Fibroblast of skin of left quadriceps (primary cell): ENCODE measurements at places on chromosomes 7 and 10.

GRCh38 chr7:141577043-141577839, 26.0 kb downstream of the AGK start:
- DNase-seq = no peak

- DNase-seq = no peak
Observed at GRCh38 chr7:66641526-66641871, 12.8 kb downstream of the KCTD7 start.

- DNase-seq = no peak
Observed at GRCh38 chr10:79220307-79220706, 127.0 kb upstream of the PPIF start.

GRCh38 chr10:110829721-110830410, 41.9 kb upstream of the PDCD4 start:
- no peak for DNase-seq

DNA sequence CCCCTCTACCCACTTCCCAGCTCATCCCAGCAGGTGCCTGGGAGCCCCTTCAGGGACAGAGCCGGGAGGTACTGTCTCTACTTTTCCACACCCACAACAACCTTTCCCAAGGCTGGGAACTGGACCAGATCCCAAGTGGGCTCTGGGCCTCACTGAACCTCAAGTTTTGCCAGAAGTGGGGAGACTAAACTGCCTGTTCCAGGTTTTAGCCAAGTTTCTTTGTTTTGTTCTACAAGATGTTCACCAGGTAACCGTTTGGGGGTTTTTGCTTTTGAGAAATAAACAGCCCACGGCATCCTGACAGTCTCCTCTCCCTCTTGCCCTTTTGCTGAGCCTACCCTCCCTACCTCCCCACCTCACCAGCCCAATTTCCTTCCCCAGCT, 10.6 kb upstream of the EMX2 start:
- no peak for DNase-seq

DNA sequence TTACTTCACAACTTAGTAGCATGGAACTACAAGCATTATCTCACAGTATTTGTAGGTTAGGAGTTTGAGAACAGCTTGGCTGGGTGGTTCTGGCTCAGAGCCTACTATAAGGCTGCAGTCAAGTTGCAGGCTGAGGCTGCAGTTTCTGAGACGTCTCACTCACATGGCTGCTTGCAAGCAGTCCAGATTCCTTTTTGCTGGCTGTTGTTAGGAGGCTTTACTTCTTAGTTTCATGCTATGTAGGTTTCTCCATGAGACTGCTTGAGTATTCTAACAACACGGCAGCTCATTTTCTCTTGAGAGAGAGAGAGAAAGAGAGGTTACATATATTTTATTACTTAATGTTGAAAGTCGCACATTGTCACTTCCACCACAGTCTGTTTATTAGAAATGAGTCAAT, 1073.9 kb downstream of the NXPH1 start:
- DNase-seq = peak; percentile 22

DNA sequence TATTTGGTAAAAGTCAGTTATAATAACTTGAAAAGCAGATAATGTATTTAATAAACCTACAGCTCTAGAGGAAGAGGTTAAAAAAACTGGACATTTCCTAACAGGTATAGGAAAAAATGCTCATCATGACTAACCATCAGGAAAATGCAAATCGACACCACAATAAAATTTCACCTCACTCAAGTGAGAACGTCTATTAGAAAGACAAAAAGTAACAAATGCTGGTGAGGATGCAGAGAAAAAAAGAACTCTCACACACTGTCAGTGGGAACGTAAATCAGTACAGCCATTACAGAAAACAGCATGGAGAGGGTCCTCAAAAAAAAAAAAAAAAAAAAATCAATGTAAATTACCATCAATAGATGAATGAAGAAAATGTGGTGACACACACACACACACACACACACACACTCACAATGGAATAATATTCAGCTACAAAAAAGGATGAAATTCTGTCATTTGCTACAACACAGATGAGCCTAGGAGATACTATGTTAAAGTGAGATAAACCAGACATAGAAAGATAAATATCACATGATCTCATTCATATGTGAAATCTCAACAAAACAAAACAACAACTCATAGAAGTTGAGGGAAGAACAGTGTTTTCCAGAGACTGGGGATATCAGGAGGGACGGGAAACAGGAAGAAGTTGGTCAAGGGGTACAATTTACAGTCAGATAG, 20.1 kb downstream of the EPC1 start:
- no peak for DNase-seq

GRCh38 chr10:17576768-17577167, 40.4 kb downstream of the HACD1 start:
- no peak for DNase-seq
